ENCODE measurements at places on chromosomes 2 and 18.
A peak's percentile ranks its signal among the peaks of the same experiment; 100 is the strongest.

DNA sequence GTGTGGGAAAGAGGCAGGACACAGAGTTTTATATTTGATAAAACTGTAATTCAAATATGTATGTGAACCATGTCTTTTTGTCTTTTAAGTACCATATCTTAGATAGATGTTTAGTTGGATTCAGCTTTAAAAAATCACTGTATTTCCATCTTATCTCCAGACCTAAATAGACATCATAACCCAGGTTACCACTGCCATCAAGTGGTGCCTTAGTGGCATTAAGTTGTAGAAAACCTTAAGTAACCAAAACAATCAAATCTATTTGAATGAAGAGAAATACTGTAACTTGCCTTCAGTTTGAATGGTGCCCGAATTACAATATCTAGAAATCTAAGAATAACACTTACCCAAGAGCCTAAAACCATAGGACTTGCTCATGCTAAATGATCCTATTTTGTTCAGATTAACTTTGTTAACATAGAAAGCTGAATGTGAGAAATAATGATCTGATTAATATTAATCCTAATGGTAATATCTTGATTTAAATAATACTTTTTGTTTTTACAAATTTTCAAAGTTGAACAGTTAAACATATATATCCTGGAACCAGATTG is 92.5 kb upstream of the MAP2 start:
- no peak for DNase-seq

DNA sequence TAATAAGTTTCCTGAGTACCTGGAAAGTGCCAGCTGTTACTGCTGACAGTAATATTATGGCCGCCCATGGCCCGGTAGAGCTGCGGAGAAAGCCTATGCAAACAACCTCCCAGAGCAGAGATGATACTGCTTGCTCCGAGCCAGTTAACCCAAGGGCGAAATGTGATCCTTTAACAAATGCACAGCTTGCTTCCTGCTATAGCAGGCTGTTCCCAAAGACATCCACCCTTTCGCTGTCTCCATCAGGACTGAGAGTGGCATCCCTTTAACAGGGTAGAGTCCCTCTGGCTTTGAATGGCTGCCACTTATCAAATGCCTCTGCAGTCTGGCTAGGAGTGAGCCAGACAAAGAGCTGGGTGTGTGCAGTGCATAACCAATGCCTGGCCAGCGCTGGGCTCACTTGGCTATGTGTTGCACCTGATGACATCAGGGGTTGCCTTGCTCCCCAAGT is 69.7 kb upstream of the DAPL1 start:
- DNase-seq, result no peak

DNA sequence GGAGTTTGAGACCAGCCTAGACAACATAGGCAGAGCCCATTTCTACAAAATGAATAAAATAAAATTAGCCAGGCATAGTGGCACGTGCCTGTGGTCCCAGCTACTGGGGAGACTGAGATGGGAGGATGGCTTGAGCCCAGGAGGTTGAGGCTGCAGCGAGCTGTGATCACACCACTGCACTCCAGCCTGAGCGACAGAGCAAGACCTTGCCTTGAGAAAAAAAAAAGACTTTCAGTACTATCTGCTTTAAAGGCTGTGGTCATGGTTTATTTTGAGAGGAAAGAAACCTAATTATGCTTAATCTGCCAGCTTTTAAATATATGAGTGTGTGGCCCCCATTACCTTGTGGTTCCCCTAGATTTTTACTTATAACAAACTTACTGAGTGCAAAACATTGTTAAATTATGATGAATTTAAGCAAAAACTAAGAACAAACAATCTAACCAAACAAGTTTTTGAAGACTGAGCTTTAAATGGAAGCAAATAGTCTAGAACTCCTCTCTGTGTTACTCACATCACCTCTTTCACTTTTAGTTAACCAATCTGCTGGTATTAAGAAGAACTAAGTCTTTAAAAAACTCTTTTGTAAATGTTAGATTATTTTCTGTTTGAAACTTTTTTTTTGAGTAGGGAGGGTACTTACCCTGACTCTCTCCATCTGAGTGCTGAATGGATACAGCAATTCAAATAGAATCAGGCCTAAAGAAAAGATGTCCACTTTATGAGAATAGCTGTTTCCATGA is 65.4 kb downstream of the EIF2AK3 start:
- no peak for DNase-seq

GRCh38 chr2:43136876-43137275 is 89.5 kb downstream of the ZFP36L2 start:
- DNase-seq, result peak; percentile 64

DNA sequence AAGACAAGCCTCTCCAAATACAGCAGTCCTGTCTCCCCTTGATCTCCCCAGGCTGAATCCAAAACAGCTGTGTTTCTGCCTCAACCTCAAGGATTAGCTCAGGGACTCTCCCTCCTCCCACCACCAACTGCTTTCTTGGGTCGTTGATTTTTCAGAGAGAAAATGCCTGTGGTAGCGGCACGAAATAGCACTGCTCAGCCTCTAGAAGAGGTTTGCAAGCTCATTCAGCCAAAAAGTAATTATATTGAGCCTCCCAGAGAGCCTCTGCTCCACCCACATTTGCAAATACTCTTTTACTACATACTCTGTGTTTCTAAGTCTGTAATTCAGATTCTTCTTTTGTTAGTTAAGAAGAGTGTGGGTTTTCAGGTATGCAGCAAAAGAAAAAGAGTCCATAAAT is 396.4 kb upstream of the TNP1 start:
- DNase-seq, result no peak

DNA sequence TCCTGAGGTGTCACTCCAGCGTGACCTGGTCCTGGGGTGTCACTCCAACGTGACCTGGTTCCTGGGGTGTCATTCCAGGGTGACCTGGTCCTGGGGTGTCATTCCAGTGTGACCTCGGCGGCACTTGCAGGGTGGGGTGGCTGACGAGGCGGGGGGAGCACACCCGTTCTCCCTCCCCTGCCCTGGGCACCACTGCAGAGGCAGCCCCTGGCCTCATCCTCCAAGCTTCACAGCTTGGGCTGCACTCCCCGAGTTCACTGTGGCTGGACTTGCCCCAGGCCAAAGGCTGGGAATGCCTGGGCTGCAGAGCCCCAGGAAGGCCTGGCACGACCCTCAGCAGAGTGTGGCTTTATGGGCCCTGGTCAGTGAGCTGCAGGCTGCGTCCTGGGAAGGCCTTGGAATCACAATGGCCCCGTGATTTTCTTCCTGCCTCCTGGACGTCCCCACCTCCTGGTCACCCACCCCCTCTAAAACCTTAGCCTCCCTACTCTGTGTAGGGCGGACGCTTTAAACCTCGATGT is 88.3 kb downstream of the NFATC1 start:
- no peak for DNase-seq

DNA sequence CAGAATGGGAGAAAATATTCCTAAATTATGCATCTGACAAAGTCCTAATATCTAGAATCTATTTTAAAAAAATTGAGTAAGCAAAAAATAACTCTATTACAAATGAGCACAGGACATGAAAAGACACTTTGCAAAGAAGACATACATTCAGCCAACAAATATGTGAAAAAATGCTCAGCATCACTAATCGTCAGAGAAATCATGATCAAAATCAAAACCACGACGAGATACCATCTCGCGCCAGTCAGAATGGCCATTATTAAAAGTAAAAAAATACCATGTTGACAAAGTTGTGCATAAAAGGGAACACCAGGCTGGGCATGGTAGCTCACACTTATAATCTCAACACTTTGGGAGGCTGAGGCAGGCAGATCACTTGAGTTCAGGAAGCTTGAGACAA is 63.5 kb downstream of the EVA1A start:
- no peak for DNase-seq

GRCh38 chr2:155310589-155310988 is 612.1 kb downstream of the KCNJ3 start:
- no peak for DNase-seq

DNA sequence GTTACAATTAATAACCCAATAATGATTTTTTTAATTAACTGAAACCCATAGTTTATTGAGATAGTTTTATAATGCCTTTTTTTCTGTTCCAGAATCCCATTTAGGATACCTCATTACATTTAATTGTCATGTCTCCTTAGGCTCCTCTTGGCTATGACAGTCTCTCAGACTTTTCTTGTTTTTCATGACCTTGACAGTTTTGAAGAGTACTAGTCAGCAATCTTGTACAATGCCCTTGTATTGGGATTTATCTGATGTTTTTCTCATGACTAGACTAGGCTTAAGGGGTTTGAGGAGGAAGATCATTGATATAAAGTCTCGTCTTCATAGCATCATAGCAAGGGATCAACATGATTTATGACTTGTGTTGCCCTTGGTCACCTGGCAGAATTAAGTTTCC is 72.4 kb downstream of the PPP1R1C start:
- DNase-seq, result no peak

DNA sequence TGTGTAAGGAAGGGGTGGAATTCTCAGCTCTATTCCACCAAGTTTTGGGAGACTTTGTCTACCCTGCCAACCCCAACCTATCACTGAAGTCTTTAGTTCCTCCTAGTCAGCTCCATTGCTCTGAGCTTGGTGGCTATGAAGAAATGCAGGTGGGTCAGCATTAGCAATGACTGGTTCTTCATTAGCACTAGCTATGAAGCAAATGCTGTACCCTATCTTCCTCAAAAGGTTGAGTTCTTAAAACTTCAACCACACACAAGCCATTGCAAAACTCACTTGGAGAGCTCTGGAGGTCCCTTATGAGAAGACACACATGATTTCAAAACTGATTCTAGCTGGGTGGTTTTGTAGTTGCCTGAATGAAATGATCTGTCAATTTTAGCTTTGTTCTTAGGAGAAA is 193.8 kb downstream of the IKZF2 start:
- DNase-seq, result no peak

DNA sequence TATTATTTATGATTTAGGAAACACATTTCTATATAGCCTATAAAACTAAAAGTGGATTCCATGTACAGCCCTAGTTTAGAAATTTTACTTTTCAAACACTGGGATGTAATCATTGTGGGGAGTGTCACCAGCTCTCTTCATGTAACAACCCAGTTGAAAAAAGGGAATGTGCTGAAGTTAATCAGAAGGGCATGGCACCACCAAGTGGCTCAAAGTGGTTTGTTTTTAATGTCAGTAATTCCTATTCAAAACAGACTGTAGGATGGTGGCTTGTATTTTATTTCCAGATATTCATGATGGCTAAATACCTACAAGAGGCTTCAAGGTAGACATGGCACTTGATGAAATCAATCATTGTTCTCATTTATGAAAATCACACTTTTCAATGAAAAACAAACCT is 58.1 kb upstream of the TMEM182 start:
- no peak for DNase-seq

DNA sequence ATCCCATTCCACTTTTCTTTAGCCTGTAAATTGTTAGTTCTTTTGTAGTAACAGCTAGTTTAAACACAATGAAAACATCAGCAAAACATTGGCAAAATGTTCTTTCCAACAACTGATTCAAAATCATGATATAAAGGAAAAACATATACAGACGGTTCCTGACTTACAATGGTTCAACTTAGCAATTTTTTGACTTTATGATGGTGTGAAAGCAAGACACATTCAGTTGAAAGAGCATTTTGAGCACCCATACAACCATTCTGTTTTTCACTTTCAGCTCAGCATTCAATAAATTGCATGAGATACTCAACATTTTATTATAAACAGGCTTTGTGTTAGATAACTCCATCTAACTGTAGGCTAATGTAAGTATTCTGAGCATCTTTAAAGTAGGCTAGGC is 185.1 kb downstream of the NOL4 start:
- no peak for DNase-seq

DNA sequence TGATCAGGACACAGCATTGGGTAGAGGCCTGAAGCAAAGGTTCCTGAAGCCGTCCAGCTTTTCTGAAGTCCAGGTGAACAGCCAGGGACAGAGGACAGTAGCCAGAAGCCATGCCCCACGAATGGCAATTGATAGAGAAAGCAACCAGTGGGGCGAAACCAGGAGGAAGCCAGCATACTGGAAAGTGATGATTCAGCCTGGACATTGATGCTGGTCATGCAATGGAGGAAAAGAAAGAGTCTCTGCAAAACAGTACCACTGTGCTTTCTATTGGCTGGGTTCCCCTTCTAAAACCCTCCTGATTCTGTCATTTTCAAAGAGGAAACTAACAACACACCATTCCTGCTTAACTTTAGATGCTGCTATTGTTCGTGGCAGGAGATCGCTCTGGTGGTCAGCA is 221.4 kb upstream of the EPAS1 start:
- no peak for DNase-seq

GRCh38 chr2:26668856-26669750 is 23.4 kb upstream of the KCNK3 start:
- DNase-seq, result no peak

DNA sequence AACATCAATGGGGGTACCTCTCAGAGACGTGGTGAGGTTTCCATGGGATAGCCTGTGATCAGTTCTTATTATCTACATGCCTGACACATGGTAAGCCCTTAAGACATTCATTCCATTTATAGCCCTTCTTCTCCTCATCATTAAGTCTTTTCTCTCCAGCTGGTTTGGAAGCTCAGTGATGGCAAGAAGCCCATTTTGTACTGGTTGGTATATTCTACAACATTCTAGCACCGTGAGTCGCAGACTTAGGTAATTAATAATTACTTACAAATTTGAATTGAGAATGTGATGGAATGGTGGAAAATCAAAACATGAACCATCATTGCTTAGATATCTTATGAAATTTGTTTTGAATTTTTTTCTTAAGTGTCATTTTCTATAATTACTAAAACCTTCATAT is 472.6 kb downstream of the DLGAP1 start:
- no peak for DNase-seq

GRCh38 chr2:134679745-134680144 is 39.1 kb downstream of the TMEM163 start:
- peak; percentile 20 for DNase-seq

DNA sequence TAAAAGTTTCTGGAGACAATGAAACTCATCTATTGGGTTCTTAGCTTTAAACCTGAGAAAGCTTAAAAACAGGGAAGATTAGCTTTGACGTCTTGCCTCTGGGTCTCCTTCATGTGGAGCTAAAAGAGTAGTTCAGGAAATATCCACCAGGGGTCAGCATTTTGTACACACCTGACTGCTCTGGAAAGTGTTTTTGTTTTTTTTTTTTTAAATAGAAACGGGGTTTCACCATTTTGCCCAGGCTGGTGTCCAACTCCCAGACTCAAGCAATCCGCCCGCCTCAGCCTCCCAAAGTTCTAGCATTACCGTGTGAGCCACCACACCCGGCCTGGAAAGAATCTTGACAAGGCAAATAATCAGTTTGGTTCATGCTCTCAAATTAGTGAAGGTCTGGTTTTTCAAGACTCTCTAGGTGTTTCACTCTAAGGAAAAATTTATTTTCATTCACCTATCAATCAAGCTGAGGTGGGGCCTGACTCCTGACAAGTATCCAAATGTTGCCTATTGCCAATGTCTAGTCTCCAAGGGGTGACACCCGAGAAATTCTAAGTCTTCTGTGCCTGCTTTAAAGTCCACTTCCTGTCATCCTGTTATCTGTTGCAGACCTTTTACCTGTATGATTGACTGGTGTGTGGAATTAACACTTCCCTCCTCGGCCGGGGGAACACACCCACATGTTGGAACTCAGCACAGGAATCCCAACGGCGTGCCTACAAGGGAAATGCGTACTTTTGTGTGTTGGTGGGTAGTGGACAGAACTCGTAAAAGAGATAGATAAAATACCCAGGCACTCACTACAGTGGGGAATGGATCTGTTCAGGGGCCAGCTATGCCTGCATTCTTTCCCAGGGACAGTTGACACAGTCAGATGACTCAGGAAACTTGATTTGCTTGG is 11.3 kb downstream of the IL1RN start:
- DNase-seq, result no peak

Measured in stimulated activated CD8-positive, alpha-beta memory T cell treated with anti-CD3 and anti-CD28 coated beads, Interleukin-7, amount 100 ng/mL, for 48 hours (primary cell).